Left ventricle myocardium inferior (tissue), 1 donor: ENCODE measurements at places on chromosomes 11 and 22. TPM values are rescaled to one million over a fixed set of nuclear protein-coding genes. Genes with fewer than 3 reads are reported as not detected.

C1QTNF4 gene
- total RNA-seq = 0.58 TPM

CNGA4 gene
- not detected for total RNA-seq

TMEM191B gene
- total RNA-seq = 0.74 TPM

FOXRED1 gene
- total RNA-seq = 27.7 TPM

RBM14 gene
- total RNA-seq = 37.9 TPM

ATG2A gene
- total RNA-seq = 13.1 TPM

ENTHD1 gene
- not detected for total RNA-seq

CARD16 gene
- 8.3 TPM for total RNA-seq

LIF gene
- 0.16 TPM for total RNA-seq

DNA sequence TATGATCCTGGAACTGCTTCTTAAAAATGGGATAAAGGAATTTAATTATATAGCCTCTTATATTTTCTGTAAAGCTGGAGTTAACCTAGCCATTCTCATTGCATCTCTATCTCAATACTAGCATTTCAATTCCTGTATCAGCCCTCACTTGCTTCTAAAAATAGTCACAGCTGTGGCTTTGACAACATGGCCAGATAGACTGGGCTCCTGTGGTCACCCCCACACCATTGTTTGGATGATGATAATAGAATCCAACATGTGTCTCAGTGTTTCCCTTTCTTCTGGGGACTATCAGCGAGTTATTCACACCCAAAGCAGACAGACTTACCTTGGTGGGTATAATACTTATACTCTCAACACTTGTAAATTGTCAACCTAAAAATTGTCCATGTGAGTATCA lies 6.9 kb downstream of the VWA5A start:
- no peak for DNase-seq

DNA sequence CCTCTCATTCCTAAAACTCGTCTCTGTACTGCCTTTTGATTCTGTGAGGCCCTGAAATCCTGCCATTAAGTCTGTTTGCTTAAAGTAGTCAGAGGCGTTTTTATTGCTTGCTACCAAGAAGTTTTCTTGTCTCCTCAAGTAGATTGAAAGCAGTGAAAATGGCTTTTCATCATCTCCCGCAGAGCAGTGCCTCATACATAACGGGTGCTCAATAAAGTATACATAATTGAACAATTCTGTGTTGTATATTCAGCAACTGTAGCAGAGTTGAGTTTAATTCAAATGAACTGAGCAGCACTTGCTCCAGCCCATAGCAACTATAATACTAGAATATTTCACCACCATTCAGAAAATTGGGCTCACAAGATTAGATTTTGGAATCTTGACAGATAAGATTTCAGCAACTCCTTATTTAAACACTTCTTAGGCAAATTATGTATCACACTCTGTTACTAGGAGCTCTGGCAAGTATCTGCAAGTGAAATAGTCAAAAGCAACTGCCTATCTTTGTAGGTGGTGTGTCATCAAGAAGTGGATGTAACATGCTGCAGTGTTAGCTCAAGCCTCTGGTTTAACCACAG lies 20.0 kb downstream of the FIBIN start:
- no peak for DNase-seq

- no peak for DNase-seq
Observed at GRCh38 chr11:33778675-33779074, 4.4 kb upstream of the FBXO3 start.

- DNase-seq = peak; percentile 86
Observed at GRCh38 chr11:12888525-12889158, 120.5 kb upstream of the RASSF10 start.

- DNase-seq = peak; percentile 48
Observed at GRCh38 chr11:65911682-65912568, 6.9 kb downstream of the C11orf68 start.

- no peak for DNase-seq
Observed at GRCh38 chr11:102385085-102386007, 38.3 kb downstream of the BIRC2 start.

GRCh38 chr11:44874284-44874683 lies 76.4 kb downstream of the TP53I11 start:
- DNase-seq = no peak

DNA sequence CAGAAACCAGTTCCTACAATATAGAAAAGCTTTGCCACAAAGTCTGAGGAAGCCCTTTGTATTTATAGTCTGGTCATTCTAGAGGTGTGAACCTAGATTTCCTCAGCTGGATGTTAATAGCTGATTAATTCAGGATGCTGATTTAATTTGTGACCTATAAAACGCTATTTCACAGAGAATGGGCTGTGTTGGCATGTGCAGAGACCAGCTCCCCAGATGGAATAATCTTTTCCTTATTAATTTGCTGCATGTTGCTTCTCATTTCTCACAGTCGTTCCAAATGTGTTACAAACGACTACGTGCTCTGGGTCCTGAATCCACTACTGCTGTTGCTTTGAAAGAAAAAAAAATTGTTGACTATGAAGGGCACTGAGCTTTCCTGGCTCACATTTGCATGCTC lies 49.3 kb downstream of the BDNF start:
- no peak for DNase-seq

DNA sequence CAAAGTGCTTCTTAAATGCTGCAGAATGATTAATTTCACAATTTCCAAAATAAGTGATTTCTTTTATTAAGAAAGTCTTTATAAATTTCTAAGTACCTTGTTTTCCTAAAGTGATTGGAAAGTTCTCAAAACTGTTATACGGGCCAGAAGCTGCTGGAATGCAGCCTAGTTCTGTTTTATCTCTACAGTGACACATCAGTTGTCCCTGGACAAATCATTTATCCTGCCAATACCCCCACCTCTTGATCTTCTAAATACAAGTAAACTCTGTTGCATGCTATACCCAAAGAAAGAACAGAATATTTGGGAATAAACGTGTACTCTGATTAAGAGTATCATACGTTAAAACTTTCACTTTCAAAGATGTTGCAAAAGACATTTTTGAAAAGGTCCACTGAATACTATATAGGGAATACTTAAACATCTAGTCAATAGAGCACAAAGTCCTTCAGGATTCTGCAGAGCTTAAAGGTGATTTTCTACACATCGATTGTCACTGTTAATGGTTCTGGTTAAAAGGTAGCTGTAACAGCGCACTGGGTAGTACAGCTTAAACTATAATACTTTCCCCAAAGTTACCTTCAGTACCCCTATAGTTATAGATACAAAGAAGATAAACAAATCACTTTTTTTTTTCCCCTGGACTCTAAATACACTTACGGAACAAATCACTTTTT lies 92.1 kb upstream of the APOA1 start:
- no peak for DNase-seq

DNA sequence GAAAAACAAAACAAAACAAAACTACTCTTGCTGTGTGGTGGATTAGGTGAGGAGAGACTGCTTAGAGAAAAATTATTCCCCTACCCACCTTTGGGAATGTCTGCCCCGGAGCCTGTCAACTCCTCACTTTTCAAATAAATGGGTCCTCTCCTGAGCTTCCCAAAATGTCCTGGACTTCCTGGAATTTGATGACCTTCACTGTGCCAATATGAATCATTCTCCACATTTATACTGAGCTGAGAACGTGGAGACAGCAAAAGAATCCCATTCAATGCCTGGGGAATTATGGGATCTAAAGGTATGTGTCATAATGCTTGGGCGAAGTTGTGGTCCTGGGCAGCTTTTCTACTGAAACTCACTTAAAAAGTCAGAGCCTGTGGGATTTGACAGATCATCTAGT lies 136.8 kb downstream of the KIF18A start:
- no peak for DNase-seq

DNA sequence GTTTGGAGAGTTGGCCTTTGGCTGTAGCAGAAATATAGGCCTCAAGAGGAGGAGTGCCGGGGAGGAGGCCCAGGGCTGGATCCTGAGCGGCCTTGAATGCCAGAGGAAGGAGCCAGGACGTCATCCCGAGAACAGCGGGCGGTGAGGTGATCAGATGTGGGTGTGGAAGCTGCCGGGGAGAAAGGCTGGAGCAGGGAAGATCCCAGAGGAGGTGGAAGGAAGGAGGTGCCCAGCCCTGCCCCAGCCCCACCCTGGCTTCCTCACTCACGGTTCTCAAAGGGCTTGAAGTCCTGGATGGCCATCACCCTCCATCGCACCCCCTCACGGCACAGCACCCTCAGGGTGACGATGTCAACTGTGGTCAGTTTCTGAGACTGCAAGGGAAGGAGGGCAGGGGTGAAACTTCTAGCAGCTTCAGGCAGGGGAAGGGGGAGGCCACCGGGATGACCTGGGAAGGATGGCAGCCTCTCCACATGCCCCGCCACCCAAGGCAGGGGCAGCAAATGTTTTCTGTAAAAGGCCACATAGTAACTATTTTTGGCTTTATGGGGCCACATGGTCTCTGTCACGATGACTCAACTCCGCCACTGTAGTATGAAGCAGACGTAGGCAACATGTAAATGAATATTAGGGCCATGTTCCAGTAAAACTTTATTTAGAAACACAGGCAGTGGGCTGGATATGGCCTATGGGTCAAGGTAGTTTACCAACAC lies 10.7 kb downstream of the IL2RB start:
- no peak for DNase-seq

- no peak for DNase-seq
Observed at GRCh38 chr11:108643974-108644373, 20.9 kb upstream of the DDX10 start.

GRCh38 chr11:95337175-95337957 lies 106.4 kb upstream of the SESN3 start:
- DNase-seq = peak; percentile 77

- no peak for DNase-seq
Observed at GRCh38 chr22:42842658-42843370, 14.3 kb downstream of the ARFGAP3 start.

- DNase-seq = peak; percentile 34
Observed at GRCh38 chr22:36258701-36259614, 6.0 kb downstream of the APOL1 start.

GRCh38 chr11:2461956-2462542 lies 17.2 kb downstream of the KCNQ1 start:
- DNase-seq = no peak

GRCh38 chr11:61534025-61534932 lies 25.7 kb downstream of the LRRC10B start:
- DNase-seq = no peak

DNA sequence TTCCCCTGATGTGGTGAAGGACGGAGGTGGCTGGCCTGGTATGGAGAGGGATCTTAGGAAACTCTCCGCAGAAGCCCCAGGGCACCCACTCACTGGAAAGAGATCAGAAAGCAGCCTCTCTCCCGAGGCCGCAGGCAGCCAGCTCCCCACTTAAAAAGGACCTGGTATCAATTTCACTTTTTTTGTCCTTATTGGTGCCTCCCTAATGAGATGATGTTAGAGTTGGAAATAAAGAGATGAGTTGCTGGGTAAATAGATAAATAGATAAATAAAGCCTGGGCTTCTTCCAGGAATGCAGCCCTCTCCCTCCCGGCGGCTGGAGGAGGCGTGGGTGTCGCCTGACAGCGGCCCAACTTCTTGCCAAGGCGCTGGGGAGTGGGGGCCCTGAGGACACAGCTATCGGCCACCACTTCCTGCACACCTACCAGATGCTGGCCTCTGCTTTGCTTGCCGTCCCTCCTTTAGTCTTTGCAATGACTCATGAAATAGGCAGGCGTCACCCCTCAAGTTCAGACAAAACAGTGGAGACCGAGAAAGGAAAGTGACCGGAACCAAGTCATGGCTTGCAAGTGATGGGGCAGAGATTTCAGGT lies 42.9 kb downstream of the LINC01488 start:
- no peak for DNase-seq

DNA sequence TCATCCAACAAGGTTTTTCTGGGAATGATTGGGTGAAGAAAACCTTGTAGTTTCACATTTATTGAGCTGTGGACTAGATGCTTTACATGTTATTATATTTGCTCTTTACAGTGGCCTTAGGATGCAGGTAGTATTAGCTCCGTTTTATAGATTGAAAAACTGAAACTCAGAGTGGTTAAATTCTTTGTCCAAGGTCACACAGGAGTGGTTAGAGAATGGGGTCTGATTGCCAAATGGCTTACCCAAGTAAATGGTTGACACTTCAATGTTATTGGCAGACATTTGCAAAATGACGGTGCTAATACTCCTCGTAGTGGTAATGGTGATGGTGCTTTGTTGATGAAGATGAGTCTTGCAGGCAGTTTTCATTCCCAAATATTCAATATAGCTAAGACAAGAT lies 2.2 kb downstream of the GTPBP1 start:
- no peak for DNase-seq
